ENCODE measurements at places on chromosomes 1 and 21.

DNA sequence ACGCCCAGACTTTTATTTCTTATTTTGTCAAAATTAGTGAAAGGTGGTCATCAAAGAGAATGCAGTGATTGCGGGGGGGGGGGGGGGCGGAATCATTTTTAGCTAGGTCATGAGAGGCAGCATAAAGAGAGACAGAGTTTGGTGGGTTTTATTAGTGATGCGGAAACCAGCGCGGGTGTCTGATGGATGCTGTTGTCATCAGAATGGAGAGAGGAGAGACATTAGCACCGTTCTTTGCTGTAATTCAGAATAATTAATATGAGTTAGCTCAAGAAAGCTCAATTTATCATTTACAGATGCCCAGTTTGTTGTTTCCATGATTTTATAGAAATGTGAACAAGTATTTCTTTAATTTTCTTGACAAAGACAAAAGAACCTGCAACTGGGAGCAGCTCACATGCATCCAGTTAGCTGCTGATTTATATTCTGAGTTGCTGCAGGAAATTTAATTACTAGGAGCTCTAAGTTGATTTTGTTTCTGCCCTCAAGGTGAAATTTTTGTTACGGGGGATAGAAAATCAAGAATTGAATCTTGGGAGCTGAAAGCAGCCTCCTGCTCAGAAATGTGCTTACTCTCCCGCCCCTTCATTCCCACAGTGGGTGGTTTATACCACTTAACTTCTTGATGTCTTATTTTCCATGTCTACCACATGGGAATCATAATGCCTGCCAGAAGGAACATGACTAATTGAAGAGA is 133.4 kb upstream of the MAP1LC3C start:
- DNase-seq: no peak

- DNase-seq: no peak
Observed at GRCh38 chr1:201614262-201615015, 75.5 kb downstream of the NAV1 start.

GRCh38 chr1:238892612-238893011 is 493.8 kb upstream of the CHRM3 start:
- DNase-seq: no peak

- DNase-seq: no peak
Observed at GRCh38 chr1:176897350-176898236, 266.9 kb downstream of the ASTN1 start.

GRCh38 chr1:246215510-246215903 is 291.6 kb downstream of the SMYD3 start:
- no peak for DNase-seq

GRCh38 chr1:212862111-212862690 is 4.1 kb downstream of the FLVCR1 start:
- DNase-seq: no peak

DNA sequence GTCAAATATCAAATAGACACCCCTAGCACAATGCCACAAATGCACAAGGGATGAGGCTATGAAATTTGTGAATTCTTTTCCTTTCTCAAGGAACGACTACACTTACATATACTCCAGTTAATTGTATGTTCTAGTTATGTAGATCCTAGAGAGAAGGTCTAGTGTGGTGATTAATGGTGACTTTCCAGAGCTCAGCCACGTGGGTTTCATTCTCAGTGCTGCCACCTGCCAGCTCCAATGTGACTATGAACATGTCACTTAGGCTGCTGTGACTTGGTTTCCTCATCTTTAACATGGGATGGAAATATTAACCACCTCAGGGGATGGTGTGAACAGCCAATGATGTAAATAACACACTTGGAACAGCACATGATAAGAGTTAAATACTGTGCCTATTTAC is 138.3 kb downstream of the APP start:
- no peak for DNase-seq

DNA sequence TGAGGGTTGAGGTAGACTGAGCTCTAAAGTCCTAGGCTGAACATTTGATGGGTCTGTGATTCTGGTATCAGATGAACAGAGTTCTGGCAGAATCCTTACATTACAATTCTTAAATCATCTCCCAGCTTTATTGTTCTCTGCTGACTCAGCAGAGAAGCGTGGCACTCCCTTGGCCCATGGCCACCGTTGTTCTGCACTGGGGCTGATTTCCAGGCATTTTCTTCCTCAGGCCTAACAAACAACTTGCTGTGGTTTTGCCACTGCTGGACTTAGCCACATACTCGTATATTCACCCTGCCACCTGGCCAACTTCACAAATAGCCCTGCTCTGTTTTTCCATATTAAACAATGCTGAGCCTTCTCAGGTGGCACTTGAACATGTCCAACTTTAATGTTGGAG is 223.2 kb downstream of the TNR start:
- DNase-seq: no peak

GRCh38 chr1:19305880-19306279 is 6.1 kb downstream of the AKR7A2 start:
- no peak for DNase-seq

- DNase-seq: no peak
Observed at GRCh38 chr1:150484431-150484830, 2.8 kb upstream of the TARS2 start.

DNA sequence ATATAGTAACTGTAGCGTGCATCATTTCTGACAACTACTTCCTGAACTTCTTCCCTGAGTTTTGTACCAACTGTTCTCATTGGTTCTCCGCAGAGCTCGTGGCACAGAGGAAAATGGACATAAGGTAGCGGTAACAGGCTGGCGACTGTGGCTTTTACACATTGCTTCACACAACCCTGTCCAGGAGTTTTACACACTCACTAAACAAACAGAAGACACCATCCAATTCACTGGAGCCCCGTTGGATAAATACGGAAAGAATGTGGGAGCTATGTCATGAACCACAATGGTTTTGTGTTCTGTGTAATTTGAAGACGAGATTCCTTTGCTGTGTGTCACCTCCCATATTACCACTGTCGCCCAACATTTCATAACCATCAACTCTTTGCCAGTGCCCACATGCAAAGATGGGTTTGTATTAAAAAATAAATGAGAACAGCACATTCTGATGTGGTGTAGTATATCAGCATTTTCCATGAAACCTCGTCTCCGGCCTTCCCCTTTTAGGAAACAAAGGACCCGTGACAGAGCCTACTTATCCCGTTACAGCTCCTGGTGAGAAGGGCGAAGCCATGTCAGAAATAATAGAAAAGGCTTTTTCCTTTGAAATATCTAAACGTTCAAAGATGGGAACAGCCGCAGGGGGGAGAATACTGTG is 47.4 kb upstream of the ENAH start:
- no peak for DNase-seq

- peak; percentile 18 for DNase-seq
Observed at GRCh38 chr1:25711555-25712298, 88.3 kb upstream of the SELENON start.

GRCh38 chr21:38667291-38667870 is 138.3 kb upstream of the ETS2 start:
- no peak for DNase-seq

DNA sequence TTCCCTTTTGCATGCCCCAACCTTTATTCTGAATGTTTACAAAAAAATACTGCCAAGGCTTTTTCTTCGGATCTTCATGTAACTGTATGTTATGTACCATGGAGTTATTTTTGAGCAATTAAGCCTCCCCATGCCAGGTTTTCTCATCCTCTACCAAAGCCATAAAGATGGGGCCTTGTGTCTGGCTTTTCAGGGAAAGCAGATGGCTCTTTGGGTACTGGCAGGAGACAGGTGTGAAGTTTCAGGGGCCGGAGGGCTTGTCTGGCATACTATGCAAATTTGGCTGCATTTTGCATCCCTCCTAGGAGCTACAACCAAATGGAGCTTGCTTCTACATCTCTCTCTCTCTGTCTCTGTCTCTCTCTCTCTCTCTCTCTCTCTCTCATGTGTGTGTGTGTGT is 28.1 kb upstream of the PLXNA2 start:
- DNase-seq: no peak

- no peak for DNase-seq
Observed at GRCh38 chr1:97837161-97837560, 83.7 kb downstream of the DPYD start.

DNA sequence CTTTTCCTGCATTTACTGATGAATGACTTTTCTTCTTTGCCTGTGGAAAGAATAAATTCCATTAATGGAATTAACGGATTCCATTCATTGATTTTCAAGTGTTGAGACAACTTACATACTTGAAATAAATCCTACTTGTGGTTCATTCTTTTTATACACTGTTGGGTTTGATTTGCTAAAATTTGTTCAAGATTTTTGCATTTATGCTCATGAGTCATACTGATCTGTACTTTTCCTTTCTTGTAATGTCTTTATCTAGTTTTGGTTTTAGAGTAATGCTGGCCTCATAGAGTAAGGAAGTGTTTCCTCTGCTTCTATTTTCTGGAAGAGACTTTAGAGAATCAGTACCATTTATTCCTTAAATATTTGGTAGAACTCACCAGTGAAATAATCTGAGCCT is 14.4 kb downstream of the UROD start:
- no peak for DNase-seq

DNA sequence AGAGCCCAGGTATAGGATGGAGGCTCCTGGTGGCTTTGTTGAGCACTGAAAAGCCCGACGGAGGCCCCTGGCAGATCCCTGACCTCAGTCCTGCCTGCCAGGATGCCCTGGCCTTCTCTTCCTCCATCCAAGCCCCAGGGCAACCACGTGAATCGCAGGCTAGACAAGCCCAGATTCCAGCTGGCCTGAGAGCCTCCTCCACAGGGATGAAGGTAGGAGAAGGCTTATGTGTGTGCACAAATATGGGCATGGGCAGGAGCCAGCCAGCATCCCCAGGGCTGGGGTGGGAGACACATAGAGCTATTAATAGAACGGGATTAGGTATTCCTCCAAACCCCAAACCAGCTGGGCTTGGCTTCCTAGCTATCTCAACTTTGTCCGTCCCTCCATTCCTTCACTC is 4.0 kb upstream of the EXTL1 start:
- no peak for DNase-seq

- DNase-seq: no peak
Observed at GRCh38 chr1:110223581-110223980, 13.5 kb downstream of the KCNC4 start.

- DNase-seq: no peak
Observed at GRCh38 chr1:176601348-176601747, 138.4 kb downstream of the PAPPA2 start.

- no peak for DNase-seq
Observed at GRCh38 chr1:118485757-118486156, 300.7 kb upstream of the SPAG17 start.

DNA sequence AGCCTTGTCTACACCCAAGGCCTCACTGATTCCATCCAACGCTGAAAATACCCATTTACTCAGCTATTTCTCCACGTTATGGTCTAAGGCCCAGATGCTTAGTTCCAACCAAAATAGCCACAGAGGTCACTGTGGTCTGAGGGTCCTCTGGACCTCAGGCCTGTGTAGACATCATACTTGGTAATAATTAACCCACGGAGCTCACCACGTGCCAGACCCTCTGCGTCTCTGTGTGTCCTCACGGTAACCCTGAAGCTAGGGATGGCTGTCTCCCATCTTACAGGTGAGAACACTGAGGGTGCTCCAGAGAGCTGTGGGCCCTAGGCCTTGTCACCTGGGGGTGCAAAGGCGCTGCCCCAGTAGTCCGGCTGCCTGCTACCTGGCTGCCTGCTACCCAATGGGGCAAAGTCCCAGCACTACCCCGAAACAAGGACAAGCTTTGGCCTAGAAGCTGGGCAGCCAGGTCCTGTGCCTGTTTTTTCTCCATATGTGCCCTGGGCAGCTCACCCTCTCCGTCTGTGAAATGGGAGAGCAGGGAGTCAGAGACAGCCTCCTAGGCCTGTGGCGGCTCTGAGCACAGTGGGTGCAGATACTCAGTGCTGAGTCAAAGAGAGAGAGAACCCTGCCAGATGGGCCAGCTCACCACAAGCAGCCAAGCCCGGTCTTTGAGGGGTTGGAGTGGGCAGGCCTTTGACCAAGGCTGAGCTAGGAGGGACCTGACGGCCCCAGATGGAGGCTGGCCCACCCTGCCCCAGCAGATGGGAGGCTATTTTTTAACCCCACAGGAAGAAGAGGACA is 17.0 kb upstream of the RUNX3 start:
- DNase-seq: no peak

GRCh38 chr1:207962716-207963426 is 51.9 kb upstream of the CD34 start:
- no peak for DNase-seq

GRCh38 chr1:89955311-89956205 is 39.4 kb upstream of the ZNF326 start:
- DNase-seq: no peak

- DNase-seq: no peak
Observed at GRCh38 chr21:37337831-37338230, 28.7 kb upstream of the DYRK1A start.

DNA sequence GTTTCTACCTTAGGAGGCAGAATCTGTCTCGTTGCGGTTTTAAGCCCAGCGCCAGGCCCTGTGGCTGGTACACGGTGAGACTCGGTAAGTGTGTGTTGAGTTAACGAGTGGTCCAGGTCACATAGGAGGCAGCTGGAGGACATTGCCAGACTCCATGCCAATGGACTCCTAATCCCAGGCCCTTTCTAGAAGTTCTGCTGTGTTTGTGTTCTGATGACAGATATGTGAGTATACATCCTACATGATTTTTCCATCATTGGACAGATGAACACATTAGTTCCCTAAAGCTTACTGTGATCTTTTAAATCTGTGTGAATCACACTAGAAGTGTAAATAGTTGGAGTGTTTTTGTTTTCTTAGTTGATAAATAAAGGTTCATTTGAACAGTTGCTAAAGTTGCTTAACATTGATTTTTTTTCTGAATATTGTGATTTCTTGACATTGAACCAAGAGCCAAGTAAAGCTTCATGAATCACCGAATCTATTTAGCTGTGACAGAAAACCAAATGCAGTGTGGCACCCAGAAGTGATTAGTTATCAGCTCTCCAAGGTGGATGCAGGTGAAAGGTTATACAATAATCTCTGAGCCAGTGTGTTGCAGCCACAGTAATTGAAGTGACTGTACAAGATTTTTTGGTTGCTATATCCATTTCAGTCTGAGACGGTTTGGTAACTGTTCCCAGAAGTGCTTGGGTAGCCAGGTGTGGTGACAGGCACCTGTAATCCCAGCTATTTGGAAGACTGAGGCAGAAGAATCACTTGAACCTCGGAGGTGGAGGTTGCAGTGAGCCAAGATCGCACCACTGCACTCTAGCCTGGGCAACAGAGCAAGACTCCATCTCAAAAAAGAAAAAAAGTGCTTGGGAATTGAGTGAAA is 46.3 kb downstream of the DOP1B start:
- no peak for DNase-seq

GRCh38 chr1:12132078-12132477 is 34.7 kb upstream of the TNFRSF1B start:
- no peak for DNase-seq

- no peak for DNase-seq
Observed at GRCh38 chr1:11314959-11315358, 42.0 kb downstream of the UBIAD1 start.

Measured in activated naive CD4-positive, alpha-beta T cell (primary cell).